Right renal cortex interstitium (tissue), 3 donors: ENCODE measurements at places on chromosomes 3 and 15. TPM values are rescaled to one million over a fixed set of nuclear protein-coding genes. Genes with fewer than 3 reads are reported as not detected.

Gene KLHL18
- 12.1 TPM for polyA plus RNA-seq

Gene GRAMD1C
- polyA plus RNA-seq, result 24.1 TPM

Gene RNU5B-1
- not detected for polyA plus RNA-seq

Gene KIF23
- 39.0 TPM for polyA plus RNA-seq

Gene GPR62
- polyA plus RNA-seq, result 0.36 TPM

Gene AAGAB
- 63.3 TPM for polyA plus RNA-seq

Gene TGFBR2
- 125 TPM for polyA plus RNA-seq

Gene TERC
- not detected for polyA plus RNA-seq

Gene PRR20G
- polyA plus RNA-seq, result not detected

Gene SAMMSON
- polyA plus RNA-seq, result 0.11 TPM

Gene IL16
- 4.9 TPM for polyA plus RNA-seq

Gene CCDC50
- 69.7 TPM for polyA plus RNA-seq

Gene CPNE9
- 0.10 TPM for polyA plus RNA-seq

Gene RBMS3
- 15.4 TPM for polyA plus RNA-seq

Gene DUOX1
- 1.7 TPM for polyA plus RNA-seq

Gene KIF15
- polyA plus RNA-seq, result 25.8 TPM

Gene PGBD4
- polyA plus RNA-seq, result 2.0 TPM

Gene PLCL2
- 16.6 TPM for polyA plus RNA-seq

Gene RBP2
- polyA plus RNA-seq, result 0.46 TPM

Gene EOMES
- polyA plus RNA-seq, result 0.13 TPM

Gene GREM1
- 0.20 TPM for polyA plus RNA-seq

Gene WDR72
- polyA plus RNA-seq, result 65.1 TPM

Gene RTP1
- polyA plus RNA-seq, result not detected

Gene ZMYND10
- polyA plus RNA-seq, result 3.3 TPM

Gene CISH
- polyA plus RNA-seq, result 31.8 TPM

Gene LTF
- polyA plus RNA-seq, result 2.3 TPM

Gene LMCD1
- polyA plus RNA-seq, result 32.0 TPM

Gene TM6SF1
- 1.7 TPM for polyA plus RNA-seq

Gene AHSG
- polyA plus RNA-seq, result 2.7 TPM

Gene POTEB
- not detected for polyA plus RNA-seq

Gene LDHAL6B
- polyA plus RNA-seq, result 0.10 TPM

Gene IQCF5
- not detected for polyA plus RNA-seq

Gene MUSTN1
- polyA plus RNA-seq, result not detected

Gene IMPG2
- 0.58 TPM for polyA plus RNA-seq

Gene TF
- polyA plus RNA-seq, result 3.9 TPM

Gene ISLR
- polyA plus RNA-seq, result 54.6 TPM

Gene MAPKAPK3
- 58.3 TPM for polyA plus RNA-seq

Gene HHLA2
- polyA plus RNA-seq, result 18.3 TPM

Gene ZNF80
- not detected for polyA plus RNA-seq

Gene RTP3
- not detected for polyA plus RNA-seq

Gene GOLGA8J
- 0.56 TPM for polyA plus RNA-seq

Gene CIDEC
- not detected for polyA plus RNA-seq
